GM06990 (cell line): ENCODE measurements at places on chromosomes 16 and 17.

DNA sequence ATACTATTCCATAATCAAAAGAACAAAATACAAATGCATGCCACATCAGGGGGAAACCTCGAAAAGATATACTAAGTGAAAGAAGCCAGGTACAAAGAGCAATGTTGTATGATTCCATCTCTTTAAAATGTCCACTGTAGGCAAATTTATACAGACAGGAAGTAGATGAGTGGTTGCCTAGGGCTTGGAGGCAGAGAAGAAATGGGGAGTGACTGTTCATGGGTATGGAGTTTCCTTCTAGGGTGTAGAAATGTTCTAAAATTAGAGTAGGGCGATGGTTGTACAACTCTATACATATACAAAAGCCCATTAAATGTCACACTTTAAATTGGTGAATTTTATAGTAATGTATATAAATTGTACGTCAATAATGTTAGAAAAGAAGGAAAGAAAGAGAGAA, 128.1 kb downstream of the MAF start:
- DNase-seq, result no peak

DNA sequence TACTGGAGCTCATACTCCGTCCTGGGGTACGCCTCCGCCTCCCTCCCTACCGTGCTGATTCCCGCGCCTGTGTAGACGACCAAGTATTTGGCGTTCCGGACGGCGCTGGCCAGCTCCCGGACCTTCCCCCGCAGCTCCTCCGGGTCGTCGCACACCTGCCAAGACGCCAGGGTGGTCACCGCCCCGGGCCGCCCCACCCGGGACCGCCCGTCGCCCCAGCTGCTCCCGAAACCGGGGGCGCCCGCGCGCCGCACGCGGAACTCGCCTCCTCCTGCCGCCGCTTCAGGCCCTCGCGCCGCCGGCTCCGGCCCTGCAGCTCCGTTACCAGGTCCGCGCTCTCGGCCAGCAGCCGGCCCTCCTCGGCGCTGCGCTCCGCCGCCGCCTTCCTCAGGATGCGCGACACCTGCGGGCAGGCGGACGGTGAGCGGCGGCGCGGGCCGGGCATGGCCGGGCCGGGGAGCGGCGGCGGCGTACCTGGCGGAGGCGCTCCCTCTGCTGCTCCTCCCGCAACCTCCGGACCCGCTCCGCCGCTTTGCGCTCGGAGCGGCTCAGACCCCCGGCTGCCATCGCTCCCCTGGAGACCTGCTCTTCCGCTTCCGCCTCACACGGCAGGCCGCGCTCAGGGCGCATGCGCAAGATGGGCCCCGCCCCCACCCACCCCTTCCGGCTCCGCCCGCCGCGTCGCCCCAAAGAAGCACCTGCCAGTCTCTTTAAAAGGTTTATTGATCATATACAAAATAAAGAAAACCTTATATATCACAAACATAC, at the start of gene SIRT7:
Gene SIRT7 (minus strand): TSS at position 612 of the 768 bp plus-strand sequence. CDS start 45 bp downstream, at position 567.
- DNase-seq, result peak; percentile 91

DNA sequence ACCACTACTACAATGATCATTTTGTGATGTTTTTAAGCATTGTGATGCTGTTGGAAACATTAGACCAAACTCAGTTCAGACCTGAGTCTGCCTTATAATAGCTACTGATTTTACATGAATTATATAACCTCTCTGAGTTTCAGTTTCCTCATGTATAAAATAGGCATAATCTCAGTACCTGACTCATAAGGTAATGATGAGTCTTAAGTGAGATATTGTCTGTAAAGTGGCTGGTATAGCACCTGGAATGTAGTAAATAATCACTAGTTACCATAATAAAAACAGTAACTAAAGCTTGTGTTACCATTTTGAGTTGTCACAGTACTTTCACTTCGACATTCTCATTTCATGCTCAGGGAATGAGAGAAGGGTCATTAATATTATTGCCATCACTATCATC, 381.5 kb upstream of the SALL1 start:
- no peak for DNase-seq

- no peak for DNase-seq
These were observed 5.5 kb upstream of the SECTM1 start for GRCh38 chr17:82338858-82339633.

- DNase-seq, result no peak
These were observed 162.8 kb downstream of the IRF8 start for GRCh38 chr16:86061721-86062120.

- peak; percentile 28 for DNase-seq
These were observed 23.9 kb upstream of the HEATR6 start for GRCh38 chr17:60102632-60103096.

GRCh38 chr16:55443434-55444346, 35.3 kb upstream of the MMP2 start:
- DNase-seq, result no peak

- DNase-seq, result no peak
These were observed 102.9 kb upstream of the TMEM97 start for GRCh38 chr17:28216052-28216451.

DNA sequence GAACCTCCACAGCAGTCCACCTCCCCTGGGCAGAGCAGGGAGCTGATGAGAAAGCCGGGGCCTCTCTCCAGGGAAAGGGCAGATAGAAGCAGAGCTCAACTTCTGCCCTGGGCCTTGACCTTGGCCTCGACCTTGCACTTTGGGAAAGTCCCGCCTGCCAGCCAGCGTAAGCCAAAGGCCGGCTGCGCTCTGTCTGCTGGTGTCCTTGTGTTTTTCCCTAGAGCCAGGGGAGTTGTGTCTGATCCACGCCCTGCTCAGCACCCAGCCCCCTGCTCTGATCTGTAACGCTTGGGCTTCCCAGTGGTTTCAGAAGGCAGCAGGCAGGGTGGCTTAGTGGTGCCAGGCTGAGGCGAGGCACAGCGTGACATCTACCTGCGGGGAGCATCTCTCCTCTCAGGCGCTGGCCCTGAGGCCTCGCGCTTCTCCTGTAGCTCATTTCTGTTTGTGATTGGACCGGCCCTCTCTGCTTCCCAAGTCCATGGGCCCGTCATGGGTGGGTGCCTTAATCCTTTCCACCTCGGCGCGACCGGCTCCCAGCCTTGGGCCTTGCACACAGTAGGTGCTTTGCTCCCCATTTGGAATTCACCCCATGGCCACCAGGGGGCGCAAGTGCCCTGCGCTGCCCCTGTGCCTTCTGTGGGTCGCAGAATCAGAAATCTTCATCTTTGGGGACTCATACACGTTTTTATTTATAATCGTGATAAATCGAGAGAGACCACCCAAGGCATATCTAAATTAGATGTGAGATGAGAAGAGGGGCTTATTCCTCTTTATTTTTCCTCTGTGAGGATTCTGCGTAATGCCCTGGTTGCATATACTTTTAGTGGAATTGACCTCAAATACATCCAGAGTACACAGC, 24.2 kb downstream of the SGSH start:
- DNase-seq, result no peak

GRCh38 chr16:67649494-67649931, 4.6 kb downstream of the CARMIL2 start:
- no peak for DNase-seq

DNA sequence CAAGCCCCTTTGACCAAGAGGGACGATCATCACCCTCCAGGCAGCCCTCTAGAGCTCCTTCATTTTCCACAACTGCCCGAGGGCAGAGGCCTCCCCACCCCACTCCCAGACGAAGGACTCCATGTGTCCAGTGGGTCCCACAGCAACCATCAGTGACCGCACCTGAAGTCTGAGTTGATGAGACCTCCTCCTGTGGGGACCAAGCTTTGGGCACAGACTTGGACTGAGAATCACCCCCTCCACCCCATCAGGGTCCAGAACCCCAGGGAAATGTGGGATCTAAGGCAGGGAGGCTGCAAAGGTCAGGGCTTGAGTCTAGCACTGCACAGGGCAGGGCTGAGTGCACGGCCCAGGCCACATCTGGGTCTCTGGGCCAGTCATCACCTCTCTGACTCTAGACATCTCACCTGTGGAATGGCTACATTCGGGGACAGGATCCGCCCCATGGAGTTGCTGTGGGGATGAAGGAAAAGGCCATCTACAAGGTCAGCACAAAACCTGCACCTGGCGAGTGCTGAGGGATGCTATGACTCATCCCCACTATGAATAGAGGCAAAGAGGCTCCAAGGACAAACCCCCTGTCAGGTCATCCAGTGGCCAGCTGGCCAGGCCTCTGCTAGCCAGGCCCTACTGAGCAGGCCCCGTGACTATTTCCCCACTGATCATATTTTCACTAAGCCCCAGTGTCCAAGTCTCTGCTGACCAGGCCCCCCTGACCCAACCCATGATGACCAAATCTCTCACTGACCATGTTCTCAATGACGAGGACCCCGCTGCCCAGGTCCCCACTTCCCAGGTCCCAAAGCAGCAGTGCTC, 38.4 kb downstream of the TNFRSF13B start:
- DNase-seq, result no peak

DNA sequence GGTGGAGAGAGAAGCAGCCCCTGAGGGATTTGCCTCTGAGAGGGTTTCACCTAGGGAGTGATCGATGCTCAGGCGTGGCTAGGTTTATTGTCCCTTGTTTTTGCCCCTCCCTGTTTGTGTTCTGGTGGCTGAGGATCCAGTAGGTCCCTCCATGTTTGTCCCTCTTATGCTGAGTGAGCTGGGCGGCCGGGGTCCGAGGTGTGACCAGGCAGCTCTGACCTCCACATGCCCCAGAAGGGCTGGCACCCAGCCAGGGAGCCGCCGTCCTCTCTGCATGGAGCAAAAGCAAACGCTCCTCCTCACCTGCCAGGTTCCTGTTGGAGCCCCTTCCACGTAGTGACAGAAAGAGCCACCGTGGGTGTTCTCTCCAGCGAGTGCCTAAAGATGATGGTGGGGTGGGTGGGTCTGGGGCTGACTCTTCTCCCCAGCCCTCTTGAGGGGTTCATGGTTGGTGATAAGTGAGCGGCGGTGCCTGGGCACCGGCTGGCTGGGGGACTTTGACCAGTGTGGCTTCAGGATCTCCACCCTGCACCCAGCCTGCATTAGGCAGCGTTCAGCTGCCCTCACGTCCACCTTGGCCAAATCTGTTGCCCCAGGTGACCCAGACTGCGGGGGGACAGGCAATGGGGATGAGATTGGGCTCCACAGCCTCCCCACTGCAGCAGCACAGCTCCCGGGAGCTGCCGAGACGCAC, 14.1 kb upstream of the NUDT16L1 start:
- DNase-seq, result no peak

GRCh38 chr16:89396156-89396555, 94.2 kb downstream of the ANKRD11 start:
- DNase-seq, result no peak

GRCh38 chr17:41492351-41492750, 2.6 kb upstream of the KRT36 start:
- DNase-seq, result no peak

DNA sequence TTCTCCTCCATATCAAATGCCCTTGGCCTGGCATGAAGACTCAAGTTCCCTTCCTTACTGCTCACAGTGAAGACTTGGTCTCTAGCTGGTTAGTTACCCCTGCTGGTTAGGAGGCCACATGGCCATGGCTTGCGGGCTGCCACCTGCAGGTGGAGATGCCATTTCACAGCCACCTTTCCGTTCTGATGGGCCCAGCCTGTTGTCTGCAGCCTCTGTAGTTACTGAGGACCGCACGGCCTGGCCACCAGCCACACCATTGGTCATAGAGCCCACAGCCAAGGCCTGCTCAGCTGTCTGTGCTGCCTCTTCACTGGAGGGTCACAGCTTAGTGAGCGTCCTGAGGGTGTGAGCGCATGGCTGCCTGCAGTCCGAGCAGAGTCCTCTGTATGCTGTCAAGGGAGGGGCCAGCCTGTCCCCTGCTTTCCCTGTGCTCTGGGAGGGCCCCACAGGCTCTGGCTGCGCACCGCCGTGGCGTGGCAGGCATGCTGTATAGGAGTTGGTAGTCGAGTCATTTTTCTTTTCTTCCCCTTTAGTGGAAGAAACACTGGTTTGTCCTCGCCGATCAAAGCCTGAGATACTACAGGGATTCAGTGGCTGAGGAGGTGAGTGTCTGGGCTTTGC, 59.2 kb downstream of the PLD6 start:
- no peak for DNase-seq

- DNase-seq, result no peak
These were observed 42.9 kb downstream of the LITAF start for GRCh38 chr16:11543661-11544393.

DNA sequence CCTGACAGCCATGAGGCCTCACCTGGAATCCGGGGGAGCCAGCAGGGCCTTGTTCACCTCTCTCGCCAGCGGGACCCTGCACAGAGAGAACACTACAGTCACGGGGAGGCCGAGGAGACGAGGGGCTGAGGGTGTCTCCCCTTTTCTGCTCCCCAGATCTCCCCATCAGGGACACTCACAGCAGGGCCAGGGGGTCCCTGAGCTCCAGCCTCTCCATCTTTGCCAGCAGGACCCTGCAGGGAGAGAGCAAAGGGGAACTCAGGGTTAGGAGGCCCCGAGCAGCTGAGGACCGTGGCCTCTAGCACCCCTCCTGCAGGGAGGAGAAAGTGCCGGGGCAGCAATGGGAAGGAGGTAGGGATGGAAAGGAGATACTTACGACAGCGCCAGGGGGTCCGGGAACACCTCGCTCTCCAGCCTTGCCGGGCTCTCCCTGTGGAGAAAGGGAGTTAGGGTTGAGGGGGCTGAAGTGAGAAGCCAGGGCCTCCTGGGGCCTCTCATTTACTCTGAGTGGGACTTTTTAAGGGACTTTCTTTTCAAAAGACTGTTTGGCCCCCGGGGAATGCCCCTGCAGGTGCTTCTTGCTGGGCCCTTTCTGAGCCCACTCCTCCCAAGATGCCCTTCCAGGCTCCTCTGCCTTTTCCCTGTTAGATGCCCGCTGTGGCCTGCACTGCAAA, 8.7 kb downstream of the COL1A1 start:
- no peak for DNase-seq

DNA sequence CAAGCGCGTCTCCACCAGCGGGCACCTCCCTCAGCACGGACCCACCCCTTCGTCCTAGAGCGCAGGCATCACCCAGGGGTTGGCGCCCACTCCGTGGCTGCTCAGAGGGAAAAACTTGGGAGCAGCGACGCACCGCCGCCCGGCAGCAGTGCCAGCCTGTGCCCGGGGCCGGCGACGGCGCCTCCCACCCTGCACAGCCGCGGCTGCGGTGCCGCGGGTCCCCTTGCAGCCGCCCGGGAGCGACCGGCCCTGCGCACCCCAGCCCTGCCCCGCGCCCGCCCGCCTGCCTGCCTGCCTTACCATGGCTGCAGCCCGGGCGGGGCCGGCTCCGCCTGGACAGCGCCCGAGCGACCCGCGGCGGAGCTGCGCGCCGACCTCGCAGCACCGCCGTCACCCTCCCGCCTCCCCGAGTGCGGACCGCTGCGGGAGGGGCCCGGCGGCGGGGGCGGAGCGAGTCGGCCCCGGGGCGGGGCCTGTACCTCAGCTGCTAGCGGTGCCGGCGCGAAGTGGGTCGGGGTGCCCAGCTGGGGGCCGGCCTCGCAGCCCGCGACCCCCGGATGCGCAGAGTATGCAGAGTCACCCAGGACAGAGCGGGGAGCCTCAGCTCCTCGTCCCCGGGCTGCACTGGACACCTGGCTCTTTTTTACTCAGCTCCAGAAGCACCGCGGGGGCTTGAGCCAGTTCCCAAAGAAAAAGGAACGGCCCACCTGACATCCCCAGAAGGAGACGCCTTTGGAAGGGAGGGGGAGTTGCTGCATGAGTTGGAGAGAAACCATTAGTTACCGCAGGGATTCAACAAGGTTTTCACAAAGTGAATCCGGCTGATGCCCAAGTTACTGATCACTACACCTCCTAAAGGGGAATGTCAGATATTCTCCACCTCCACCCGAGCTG, 17.5 kb upstream of the MTMR4 start:
- peak; percentile 66 for DNase-seq
